ENCODE measurements at places on chromosomes 4 and X. TPM values are rescaled to one million over a fixed set of nuclear protein-coding genes. Genes with fewer than 3 reads are reported as not detected.

CT55 gene
- not detected for polyA plus RNA-seq

FDCSP gene
- 0.80 TPM for polyA plus RNA-seq

KIF4A gene
- polyA plus RNA-seq = 0.20 TPM

NLRP2B gene
- polyA plus RNA-seq = not detected

RBM47 gene
- polyA plus RNA-seq = 7.6 TPM

GPR173 gene
- polyA plus RNA-seq = 1.5 TPM

- no peak for DNase-seq
These were observed 71.7 kb upstream of the S100G start for GRCh38 chrX:16578218-16578617.

DNA sequence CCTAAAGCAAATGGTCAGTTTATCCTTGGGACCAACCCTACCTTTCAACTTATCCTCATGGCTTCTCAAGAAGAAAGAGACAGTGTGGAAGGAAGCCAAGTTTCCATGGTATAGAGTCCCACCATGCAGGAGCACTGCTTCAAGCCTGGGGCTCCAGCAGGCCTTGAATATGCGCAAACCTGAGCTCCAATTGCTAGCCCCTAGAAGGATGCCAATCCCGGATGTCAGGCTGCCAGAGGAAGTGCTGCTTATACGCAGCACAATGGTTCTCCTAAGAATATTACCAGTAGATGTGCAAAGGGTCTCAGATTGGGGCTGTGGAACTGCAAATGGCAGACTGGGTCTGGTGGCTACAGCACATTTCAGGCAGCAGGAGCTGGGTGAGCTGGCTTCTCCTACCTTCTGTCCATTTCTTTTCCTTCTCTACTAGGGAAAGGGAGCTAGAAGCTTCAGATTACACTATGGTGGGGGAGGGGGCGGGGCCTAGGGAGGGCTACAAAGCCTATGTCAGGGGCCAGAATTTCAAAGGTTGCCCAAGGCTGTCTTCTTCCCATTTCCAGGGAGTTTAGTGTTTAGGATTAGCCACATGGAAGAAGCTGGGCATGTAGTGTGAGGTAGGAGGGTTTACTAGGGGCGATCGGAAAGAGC, 40.7 kb upstream of the CITED1 start:
- no peak for DNase-seq

DNA sequence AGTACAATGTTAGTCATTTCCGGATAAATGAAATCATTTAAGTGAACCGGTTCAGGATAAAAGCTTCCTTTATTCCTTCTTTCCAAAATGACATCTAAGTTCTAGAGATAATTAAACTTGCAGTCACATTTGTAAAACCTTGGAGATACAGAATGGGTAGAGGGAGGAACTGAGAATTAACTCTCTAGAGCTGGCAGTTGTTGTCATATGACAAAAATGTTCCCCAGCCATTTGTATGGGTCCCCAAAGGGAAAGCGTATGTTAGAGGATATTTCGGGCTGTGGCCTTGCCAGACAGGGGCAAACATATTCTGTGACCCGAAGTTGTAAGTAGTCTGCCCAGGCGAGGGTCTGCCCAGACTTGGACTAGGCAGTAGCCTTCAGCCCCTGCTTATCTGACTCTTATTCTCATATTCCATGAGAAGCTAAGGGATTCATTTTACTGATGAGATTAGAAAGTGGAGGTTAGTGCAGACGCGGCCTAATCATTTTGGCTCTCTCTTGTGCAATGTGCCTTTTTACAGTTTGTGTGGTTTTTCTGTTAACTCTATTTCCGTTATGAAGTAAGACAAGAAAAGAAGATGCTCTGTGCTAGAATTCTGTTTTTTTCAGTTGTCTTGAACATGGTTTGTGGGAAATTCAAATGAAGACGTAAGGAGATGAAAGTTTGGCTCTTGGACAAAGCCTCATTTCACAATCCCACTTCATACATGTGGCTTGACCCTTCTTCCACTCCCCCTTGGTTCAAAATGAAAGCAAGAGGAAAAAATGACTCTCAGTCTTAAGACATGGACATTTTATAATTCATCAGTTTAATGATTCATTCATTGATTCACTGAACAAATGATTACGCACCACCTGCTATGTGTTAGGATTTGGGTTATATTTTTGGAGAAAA, 2394.2 kb upstream of the AGA start:
- DNase-seq = no peak

DNA sequence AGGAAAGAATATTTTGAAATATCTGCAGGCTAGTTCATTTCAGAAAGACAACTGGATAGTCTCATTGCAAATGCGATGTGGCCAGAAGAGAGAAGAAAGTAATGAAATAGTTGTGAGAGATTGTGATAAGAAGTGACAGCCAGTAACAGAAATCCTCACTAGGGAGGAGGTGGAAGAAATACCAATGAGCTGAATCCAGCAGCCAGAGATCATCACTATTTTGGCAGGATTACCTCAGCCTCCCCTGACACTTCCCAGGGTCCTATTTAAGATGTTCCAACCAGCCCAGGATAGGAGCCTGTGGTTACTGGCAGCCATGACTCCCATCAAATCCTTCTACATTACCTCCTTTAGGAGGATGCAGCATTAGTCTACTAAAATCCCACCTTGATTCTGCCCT, 76.7 kb upstream of the ARHGAP24 start:
- DNase-seq = no peak

GRCh38 chrX:13754765-13755164, 20.2 kb downstream of the OFD1 start:
- no peak for DNase-seq

GRCh38 chrX:115173181-115173580, 16.0 kb upstream of the RBMXL3 start:
- no peak for DNase-seq

GRCh38 chrX:108993909-108994308, 257.5 kb upstream of the IRS4 start:
- DNase-seq = no peak

- no peak for DNase-seq
These were observed 880 bp downstream of the UNC5C start for GRCh38 chr4:95547715-95548471.

- no peak for DNase-seq
These were observed 1408.8 kb downstream of the PCDH19 start for GRCh38 chrX:99001286-99001685.

- DNase-seq = no peak
These were observed 51.5 kb downstream of the SPATA18 start for GRCh38 chr4:52102587-52102986.

All from urinary bladder (tissue), 4 donors.